Left ventricle myocardium inferior (tissue), 1 donor: ENCODE measurements at places on chromosomes 1 and 21. TPM values are rescaled to one million over a fixed set of nuclear protein-coding genes. Genes with fewer than 3 reads are reported as not detected.
A peak's percentile ranks its signal among the peaks of the same experiment; 100 is the strongest.

Gene GPR37L1
- 0.05 TPM for total RNA-seq

GRCh38 chr1:241086686-241087085 is 270.3 kb downstream of the RGS7 start:
- DNase-seq = no peak

GRCh38 chr1:241550318-241550717 is 18.1 kb downstream of the KMO start:
- DNase-seq = no peak

DNA sequence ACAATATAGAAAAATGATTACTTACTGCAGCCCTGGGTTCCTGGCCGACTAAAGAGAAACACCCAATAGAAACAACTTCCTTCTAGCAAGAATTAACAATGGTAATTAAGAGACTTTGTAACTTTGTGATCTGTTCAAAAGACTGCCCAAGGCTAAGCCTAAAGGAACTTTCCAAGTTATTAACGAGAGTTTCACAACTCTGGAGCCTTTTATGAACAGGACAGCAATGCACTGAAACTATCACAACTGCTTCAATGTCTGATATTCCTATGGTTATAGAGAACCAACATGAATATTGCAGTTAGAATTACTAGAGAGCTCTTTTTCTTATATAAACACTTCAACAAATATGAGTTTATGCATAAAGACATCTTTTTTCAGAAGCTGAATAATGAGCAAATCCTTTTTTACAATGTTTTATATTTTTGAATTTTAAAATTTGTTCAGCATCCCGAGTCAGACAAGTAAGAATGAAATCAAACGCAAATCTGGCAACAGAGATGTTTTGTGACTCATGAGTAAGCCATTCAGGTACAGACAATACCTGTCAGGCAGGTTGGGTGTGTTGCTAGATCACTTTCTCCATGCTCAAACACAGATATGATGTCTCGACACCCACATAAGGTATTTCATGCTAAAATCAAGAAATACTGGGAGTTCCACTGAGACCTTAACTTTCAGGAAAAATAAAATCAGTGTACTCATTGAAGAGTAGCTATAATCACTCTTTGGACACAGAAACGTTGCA is 22.2 kb upstream of the KCNJ15 start:
- no peak for DNase-seq

GRCh38 chr1:231036416-231036815 is 3.6 kb downstream of the FAM89A start:
- DNase-seq = no peak

- DNase-seq = no peak
Measured at GRCh38 chr1:15341634-15342407, 67.9 kb upstream of the EFHD2 start.

Gene NLRP3
- total RNA-seq = 0.66 TPM

Gene GBP7
- total RNA-seq = 0.11 TPM

- no peak for DNase-seq
Measured at GRCh38 chr1:185566995-185567394, 167.2 kb upstream of the HMCN1 start.

DNA sequence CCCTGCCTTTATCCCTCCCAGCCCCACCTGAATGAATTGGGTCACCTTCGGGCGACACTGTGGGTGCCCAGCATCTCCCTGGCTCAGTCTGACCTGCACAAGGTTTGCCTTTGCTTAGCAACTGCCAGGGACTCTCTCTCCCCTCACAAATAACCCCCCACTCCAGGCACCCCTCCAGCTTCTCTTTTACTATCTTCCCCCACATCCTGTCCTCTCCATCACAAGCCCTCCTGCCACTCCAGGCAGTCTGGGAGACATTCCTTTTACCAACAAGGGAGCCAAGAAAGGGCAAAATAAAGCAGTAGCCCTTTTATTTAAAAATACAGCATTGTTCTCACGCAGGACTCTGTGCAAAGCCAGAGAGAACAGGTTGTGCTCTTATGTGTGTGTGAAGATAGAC is 23.9 kb downstream of the LGR6 start:
- no peak for DNase-seq

DNA sequence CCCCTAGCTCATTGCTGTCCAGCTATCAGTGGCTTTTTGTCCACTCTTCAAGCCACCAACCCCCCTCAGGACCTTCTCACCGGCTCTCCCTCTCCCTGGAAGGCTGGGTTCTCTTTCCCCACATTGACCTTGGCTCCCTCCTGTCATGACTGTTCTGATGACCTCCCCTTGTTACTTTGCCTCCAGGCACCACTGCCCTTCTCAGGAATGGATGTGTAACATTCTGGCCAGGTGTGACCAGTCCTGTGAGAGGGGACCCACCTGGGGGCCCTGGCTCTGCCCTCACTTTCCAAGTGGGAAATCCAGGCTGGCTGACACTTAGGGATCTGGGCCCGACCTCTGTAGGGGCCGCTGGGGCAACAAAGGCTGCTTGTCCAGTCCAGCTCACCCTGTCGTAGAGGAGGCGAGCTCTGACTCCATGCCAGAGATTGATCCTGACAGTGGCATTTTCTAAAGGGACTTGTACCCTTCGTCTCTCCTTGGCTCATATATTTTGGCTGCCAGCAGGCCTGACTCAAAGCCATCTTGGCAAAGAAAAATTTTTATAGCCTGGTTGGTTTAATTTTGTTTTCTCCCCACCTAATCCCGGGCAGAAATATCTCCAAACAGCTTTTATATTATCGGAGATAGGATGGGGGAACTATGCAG is 37.9 kb upstream of the USP24 start:
- DNase-seq = no peak

DNA sequence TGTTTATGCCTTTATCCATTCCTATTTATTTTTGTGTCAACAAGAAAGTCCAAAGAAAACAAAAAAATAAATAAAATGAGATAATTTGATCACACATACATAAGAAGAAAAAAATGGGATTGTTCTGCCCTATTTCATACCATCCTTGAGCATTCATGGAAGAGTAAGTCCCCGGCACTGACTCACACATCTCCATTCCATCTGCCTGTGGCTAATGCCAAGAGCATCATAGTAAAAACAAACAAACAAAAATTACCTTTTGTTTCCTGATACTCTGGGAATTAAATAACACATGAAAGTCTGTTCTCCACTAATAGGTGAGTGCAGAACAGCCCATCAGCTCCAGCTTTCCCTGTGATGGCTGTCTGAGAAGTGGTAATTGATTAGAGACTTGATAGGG is 48.1 kb upstream of the BACE2 start:
- no peak for DNase-seq

- no peak for DNase-seq
Measured at GRCh38 chr1:14156543-14156942, 441.9 kb upstream of the KAZN start.

Gene TP73
- 0.05 TPM for total RNA-seq

Gene LRRC47
- total RNA-seq = 58.2 TPM

GRCh38 chr1:151611288-151611790 is 511 bp upstream of the SNX27 start:
- no peak for DNase-seq

DNA sequence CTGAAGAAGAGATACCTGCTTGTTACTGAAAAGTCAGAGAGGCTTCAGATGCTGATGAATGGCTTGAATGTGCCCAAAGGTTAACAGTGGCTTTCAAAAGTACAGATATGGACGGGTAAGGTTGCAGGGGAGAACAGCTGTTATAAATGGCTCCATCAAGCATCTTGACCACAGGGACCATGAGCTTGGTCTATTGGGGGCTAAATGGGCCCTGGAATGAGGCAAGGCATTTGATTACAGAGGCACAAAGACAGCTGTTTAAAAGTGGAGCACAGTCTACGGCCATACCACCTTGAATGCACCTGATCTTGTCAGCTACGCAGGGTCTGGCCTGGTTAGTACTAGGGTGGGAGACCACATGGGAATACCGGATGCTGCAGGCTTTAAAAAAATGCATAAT is 48.3 kb downstream of the C1orf198 start:
- DNase-seq = no peak

Gene NTNG1
- total RNA-seq = 0.30 TPM

- DNase-seq = no peak
Measured at GRCh38 chr1:209622841-209623829, 29.1 kb downstream of the LAMB3 start.

DNA sequence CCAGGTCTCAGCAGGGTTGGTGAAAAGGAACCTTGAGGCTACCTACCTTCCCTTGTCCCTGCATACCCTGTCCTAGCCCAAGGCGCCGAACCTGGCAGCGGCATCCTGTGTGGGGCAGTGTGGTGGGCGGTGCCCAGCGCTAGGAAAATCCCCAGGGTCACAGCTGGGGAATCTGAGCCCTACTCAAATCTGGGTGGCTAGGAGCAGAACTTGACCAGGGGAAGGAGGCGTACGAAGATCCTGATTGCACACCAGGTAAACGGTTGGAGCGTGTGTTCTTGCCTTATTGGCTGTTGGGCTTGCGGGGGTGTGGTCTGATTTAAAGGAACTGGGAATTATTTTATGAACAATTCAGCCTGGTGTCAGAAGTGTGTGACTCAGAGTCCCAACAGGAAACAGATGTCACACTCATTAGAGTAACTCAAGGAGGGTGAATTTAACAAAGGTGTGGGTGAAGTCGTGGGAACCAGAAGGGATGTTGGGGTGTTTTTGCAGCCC is 118.6 kb downstream of the LRIG2 start:
- no peak for DNase-seq

Gene INKA2
- 24.3 TPM for total RNA-seq

GRCh38 chr1:178942285-178943198 is 71.7 kb upstream of the ANGPTL1 start:
- DNase-seq = peak; percentile 41
